ENCODE measurements at places on chromosomes 5 and 9. TPM values are rescaled to one million over a fixed set of nuclear protein-coding genes. Genes with fewer than 3 reads are reported as not detected.

The ATP10B gene
- not detected for polyA plus RNA-seq

The FREM1 gene
- 2.6 TPM for polyA plus RNA-seq

The PCDHA1 gene
- polyA plus RNA-seq = not detected

The SMIM33 gene
- not detected for polyA plus RNA-seq

The IL9 gene
- polyA plus RNA-seq = not detected

The NRARP gene
- polyA plus RNA-seq = 1.4 TPM

The MAT2B gene
- 31.8 TPM for polyA plus RNA-seq

The MPDZ gene
- 13.1 TPM for polyA plus RNA-seq

The PCDHB16 gene
- polyA plus RNA-seq = 2.8 TPM

The SHC3 gene
- 22.9 TPM for polyA plus RNA-seq

All from neural cell (in vitro differentiated cells).